ENCODE measurements at places on chromosomes 7 and 10. TPM values are rescaled to one million over a fixed set of nuclear protein-coding genes. Genes with fewer than 3 reads are reported as not detected.

DNA sequence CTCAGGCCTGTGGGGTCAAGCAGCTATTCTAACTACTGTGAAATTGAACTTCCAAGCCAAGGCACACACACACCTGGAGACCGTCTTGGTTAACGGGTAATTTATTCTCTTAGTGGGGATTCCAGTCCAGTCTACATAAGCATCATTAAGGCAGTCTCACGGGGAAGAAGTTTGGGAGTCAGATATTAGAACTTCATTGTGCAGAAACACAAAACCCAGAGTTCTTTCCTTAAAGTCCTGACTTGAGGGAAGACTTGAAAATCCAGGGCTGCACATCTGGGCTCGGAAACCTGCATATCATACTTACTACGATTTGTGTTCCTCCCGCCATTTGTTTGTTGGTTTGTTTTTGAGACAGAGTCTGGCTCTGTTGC, 112.0 kb downstream of the PTPRN2 start:
- no peak overlapping the region for H3K27ac ChIP-seq
- no peak for DNase-seq
- no peaks in the 10 kb centered on the region for H3K4me1 ChIP-seq
- H3K27me3 ChIP-seq: no peaks in the 10 kb centered on the region
- no peaks in the 10 kb centered on the region for H3K36me3 ChIP-seq
- H3K4me3 ChIP-seq: no peak overlapping the region

The SNX13 gene
- 51.1 TPM for total RNA-seq

DNA sequence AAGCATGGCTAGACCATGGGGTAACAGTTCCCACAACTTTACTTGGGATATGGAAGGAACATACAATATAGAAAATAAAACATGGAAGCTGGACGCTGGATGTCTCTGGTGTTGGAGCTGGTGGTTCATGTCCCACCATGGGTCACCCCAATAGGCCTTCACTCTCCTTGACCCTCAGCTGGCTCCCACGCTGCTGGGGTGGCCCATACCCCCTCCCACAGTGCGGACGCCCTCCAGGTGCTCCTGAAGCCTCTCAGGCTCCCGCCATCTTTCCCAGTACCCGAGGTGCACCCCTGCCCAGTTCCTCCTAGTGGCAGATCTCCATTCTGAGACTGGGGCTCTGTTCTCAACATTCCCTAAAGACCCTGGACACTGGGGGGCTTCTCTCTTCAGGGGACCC, 5.8 kb upstream of the CPA1 start:
- no peaks in the 10 kb centered on the region for H3K36me3 ChIP-seq
- H3K27me3 ChIP-seq: no peaks in the 10 kb centered on the region
- peaks cover 31% of the 10 kb centered on the region for H3K4me1 ChIP-seq
- H3K27ac ChIP-seq: no peak overlapping the region
- no peak overlapping the region for H3K4me3 ChIP-seq

GRCh38 chr7:44391171-44391570, 65.8 kb upstream of the CAMK2B start:
- H3K27me3 ChIP-seq: no peaks in the 10 kb centered on the region
- no peak overlapping the region for H3K27ac ChIP-seq
- H3K4me3 ChIP-seq: no peak overlapping the region
- DNase-seq: no peak
- H3K36me3 ChIP-seq: no peaks in the 10 kb centered on the region
- no peaks in the 10 kb centered on the region for H3K4me1 ChIP-seq

- peaks cover 4% of the 10 kb centered on the region for H3K4me1 ChIP-seq
- no peak overlapping the region for H3K4me3 ChIP-seq
- H3K36me3 ChIP-seq: no peaks in the 10 kb centered on the region
- no peak overlapping the region for H3K27ac ChIP-seq
- H3K27me3 ChIP-seq: no peaks in the 10 kb centered on the region
- no peak for DNase-seq
Measured at GRCh38 chr10:3764626-3765112, 20.3 kb downstream of the KLF6 start.

GRCh38 chr7:116704650-116705228, 32.7 kb downstream of the MET start:
- no peaks in the 10 kb centered on the region for H3K4me1 ChIP-seq
- H3K36me3 ChIP-seq: no peaks in the 10 kb centered on the region
- no peaks in the 10 kb centered on the region for H3K27me3 ChIP-seq
- H3K4me3 ChIP-seq: no peak overlapping the region
- no peak overlapping the region for H3K27ac ChIP-seq

DNA sequence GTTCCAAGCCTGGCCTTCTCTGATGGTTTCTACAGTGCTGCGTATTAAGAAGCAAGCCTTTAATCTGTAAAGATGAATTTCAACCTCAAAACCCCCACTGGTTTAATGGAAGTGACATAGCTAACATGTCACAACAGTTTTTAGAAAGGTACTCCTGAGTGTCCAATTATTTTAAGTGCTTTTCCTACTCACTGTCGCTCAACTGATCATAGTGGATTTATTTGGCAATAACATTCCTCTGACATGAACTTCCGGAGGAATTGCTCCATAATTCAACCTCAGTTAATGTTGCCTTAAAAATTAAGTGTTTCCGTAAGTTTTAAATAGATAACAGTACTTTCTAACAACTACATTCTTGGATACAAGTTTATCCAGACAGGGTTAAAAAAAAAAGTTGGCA, 57.5 kb downstream of the AGMO start:
- no peaks in the 10 kb centered on the region for H3K27me3 ChIP-seq
- H3K27ac ChIP-seq: no peak overlapping the region
- no peaks in the 10 kb centered on the region for H3K36me3 ChIP-seq

The TRA2A gene
- total RNA-seq: 81.7 TPM

- H3K36me3 ChIP-seq: no peaks in the 10 kb centered on the region
- H3K4me3 ChIP-seq: no peak overlapping the region
- DNase-seq: no peak
- H3K4me1 ChIP-seq: no peaks in the 10 kb centered on the region
- no peak overlapping the region for H3K27ac ChIP-seq
Measured at GRCh38 chr10:116784651-116785050, 42.3 kb upstream of the HSPA12A start.

The WIPF3 gene
- 107 TPM for total RNA-seq

GRCh38 chr7:45021604-45022296, 21.7 kb downstream of the CCM2 start:
- no peak overlapping the region for H3K27ac ChIP-seq
- no peaks in the 10 kb centered on the region for H3K4me1 ChIP-seq
- no peaks in the 10 kb centered on the region for H3K36me3 ChIP-seq
- no peaks in the 10 kb centered on the region for H3K27me3 ChIP-seq

DNA sequence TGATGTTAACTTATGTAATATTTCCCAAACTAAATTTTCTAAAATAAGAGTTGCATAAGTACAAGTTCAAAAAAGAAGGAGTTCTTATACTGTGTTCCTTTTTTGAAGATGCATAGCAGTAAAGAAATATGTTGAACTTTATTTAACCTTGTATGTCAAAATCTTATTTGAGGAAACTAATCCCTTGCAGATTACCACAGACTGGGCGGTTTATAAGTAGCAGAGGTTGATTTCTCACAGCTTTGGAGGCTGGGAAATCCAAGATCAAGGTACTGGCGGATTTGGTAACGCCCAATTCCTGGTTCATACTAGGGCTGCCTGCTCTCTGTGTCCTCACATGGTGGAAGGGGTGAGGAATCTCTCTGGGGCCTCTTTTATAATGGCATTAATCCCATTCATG, 68.5 kb downstream of the GNAT3 start:
- no peak overlapping the region for H3K27ac ChIP-seq
- DNase-seq: no peak
- no peak overlapping the region for H3K4me3 ChIP-seq
- no peaks in the 10 kb centered on the region for H3K36me3 ChIP-seq
- H3K27me3 ChIP-seq: no peaks in the 10 kb centered on the region

GRCh38 chr10:77111611-77112550, 525.7 kb downstream of the KCNMA1 start:
- H3K4me3 ChIP-seq: no peak overlapping the region
- no peak overlapping the region for H3K27ac ChIP-seq
- no peaks in the 10 kb centered on the region for H3K27me3 ChIP-seq
- no peaks in the 10 kb centered on the region for H3K36me3 ChIP-seq
- no peak for DNase-seq

DNA sequence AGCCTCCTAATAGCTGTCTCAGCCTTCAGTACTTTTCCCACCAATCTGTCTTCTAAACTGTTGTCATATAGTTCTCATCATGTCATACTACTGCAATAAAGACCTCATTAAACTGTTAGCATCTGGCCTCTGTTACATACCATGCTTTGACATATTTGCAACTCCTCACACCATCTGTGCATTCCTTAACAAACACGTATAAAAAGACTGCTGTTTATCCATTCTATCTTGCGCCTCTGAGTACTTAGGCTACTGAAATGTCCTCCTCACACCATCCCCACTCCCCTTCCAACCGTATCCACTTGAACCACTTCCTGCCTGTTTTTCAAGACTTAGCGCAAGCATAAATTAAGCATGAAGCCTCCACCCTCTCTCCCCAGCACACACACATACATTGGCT, 41.6 kb downstream of the SLC16A9 start:
- H3K36me3 ChIP-seq: no peaks in the 10 kb centered on the region
- no peak for DNase-seq
- peaks cover 6% of the 10 kb centered on the region for H3K4me1 ChIP-seq
- no peak overlapping the region for H3K4me3 ChIP-seq
- H3K27me3 ChIP-seq: no peaks in the 10 kb centered on the region
- H3K27ac ChIP-seq: no peak overlapping the region
